ENCODE measurements at places on chromosomes 5 and 9.

GRCh38 chr9:109468927-109469326, 29.2 kb downstream of the PTPN3 start:
- DNase-seq: no peak

DNA sequence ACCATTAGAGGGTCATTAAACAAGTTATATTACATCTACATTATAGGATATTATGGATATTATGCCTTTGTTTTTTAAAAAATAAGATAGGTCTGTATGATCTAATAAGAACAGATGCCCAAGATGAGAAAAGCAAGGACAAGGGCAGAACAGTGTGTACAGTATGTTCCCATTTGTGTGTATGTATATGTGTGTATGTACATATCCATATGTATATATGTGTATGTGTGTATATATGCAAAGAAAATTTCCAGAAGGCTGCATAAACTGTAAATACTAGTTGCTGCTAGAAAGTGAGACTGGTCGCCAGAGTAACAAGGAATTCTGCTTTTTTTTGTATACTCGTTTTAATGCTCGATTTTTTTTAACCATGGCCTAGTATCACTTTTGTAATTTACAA, 58.1 kb upstream of the GLIS3 start:
- DNase-seq: no peak

GRCh38 chr5:157387683-157388093, 72.3 kb upstream of the NIPAL4 start:
- DNase-seq: no peak

DNA sequence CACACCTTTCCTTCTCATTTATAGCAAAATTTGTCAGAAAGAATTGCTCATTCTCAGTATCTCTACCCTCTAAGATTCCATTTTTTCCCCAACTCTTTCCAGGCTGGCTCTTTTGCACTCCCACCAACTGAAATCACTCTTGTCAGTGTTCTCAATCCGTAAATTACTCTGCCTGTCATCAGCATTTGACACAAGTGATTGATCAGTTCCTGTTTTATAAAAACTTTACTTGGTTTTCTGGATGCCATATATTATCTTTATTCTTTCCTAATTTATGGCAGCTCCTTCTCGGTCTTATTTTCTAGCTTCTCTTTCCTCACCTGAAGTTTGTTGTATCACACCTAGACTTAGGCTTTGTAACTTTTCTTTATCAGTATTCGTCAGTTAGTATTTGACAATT, 16.4 kb downstream of the DENND4C start:
- DNase-seq: no peak

- no peak for DNase-seq
Observed at GRCh38 chr9:123743737-123744136, 186.2 kb downstream of the DENND1A start.

- DNase-seq: no peak
Observed at GRCh38 chr5:19334278-19334677, 653.7 kb downstream of the CDH18 start.

GRCh38 chr9:112179816-112180215, 4.7 kb upstream of the SUSD1 start:
- DNase-seq: no peak

DNA sequence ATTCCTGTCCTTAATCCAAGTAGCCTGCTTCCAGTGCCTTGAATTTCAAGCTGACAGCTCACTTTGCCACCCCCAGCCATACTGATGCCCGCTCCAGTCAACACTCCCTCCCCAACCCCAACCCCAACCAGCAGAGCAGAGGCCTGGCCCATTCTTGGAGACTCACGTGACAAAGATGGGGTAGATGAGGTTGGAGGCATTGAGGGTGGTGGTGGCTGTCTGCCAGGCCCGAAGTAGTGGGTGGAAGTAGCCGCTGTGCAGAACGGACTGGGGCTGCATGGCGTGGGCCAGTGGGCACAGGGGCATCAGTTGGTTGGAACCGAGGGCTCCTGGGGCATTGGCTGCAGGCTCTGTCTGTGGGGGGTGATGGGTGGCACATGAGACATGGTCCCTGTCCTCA, 7.8 kb downstream of the ALAD start:
- DNase-seq: no peak

DNA sequence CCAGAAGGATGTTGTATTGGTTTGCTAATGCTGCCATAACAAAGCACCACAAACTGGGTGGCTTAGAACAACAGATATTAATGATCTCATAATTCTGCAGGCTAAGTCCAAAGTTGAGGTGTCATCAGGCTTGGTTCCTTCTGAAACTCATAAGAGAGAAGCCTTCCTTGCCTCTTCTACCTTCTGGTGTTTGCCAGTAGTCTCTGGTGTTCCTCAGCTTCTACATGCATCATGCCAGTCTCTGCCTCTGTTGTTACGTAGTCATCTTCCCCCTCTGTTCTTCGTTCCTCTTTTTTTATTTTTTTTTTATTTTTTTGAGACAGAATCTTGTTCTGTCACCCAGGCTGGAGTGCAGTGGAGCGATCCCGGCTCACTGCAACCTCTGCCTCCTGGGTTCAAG, 61.8 kb downstream of the LRRC70 start:
- no peak for DNase-seq

DNA sequence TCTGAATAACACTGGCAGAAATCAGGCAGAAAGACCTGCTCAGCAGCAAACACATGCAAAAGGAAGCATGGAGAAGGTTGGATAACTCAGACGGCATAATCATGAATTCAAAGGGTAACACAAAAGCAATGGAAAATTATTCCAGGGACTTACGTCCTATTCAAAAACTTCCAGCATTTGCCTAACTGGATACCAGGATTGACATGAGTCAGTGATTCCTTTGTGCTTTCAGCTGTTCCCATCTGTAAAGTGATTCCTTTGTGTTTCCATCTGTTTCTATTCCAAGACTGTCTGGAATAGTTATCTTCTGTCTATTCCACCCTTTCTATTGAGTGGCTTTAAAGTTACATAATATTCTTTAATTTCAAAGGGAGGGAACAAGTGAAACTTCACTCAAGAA, 1361.7 kb upstream of the CDH9 start:
- no peak for DNase-seq

GRCh38 chr5:177403102-177403791, 2.8 kb upstream of the PFN3 start:
- no peak for DNase-seq

GRCh38 chr5:145661737-145662485, 173.2 kb downstream of the PRELID2 start:
- DNase-seq: no peak

GRCh38 chr9:120387257-120388002, 192.5 kb downstream of the CDK5RAP2 start:
- DNase-seq: peak; percentile 81

- DNase-seq: no peak
Observed at GRCh38 chr9:94169968-94170367, 85.7 kb downstream of the PTPDC1 start.

GRCh38 chr5:178227929-178228328, 4.7 kb downstream of the PHYKPL start:
- DNase-seq: no peak

- no peak for DNase-seq
Observed at GRCh38 chr5:14357851-14358250, 214.7 kb downstream of the TRIO start.

GRCh38 chr9:91923145-91923544, 26.9 kb downstream of the ROR2 start:
- no peak for DNase-seq

DNA sequence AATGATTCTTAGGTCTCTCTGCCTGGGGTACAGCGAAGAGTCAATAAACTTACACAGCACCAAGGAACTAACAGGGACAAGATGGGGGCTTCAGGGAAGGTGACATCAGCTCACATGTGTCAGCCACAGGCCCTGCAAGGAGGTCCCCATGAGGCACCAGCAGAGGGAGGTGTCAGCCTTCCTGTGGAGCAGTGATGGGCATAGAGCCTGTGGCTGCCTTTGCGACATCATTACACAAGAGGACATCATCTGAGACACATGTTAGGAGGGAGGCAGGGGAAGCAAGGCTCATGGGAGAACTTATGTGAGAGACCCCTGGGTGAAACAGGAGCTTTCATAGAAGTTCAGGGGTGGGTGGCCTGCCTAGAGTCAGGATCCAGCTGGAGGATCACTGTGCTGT, 389.6 kb downstream of the SEMA5A start:
- DNase-seq: no peak

DNA sequence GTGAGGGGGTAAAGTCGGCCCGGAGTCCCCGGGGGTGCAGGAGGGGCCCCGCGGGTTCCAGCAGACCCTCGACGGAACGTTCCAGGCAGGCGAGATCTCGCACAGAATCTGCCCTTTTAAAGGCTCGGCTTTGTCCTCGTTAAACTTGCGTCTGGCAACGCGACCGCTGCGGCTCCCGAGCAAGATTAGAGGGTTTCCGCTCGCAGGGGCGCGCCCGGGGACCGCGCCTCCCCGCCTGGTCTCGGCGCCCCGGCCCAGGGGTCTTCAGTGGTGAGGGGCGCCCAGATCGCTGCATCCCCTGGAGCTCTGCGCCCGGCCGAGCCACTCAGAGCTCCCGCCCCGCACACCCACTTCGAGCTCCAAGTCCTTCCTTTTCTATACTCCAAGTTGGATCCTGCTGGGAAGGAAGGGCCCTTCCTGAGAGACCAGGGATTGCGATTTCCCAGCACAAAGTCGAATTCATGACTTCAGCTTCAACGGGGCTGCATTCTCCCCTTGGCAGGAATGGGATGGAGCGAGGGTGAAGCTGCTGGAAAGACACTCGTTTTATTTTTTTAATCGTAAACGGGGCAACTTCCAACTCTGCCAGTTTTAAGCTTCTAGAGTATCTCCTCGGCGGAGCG, 11.3 kb downstream of the PROP1 start:
- no peak for DNase-seq

DNA sequence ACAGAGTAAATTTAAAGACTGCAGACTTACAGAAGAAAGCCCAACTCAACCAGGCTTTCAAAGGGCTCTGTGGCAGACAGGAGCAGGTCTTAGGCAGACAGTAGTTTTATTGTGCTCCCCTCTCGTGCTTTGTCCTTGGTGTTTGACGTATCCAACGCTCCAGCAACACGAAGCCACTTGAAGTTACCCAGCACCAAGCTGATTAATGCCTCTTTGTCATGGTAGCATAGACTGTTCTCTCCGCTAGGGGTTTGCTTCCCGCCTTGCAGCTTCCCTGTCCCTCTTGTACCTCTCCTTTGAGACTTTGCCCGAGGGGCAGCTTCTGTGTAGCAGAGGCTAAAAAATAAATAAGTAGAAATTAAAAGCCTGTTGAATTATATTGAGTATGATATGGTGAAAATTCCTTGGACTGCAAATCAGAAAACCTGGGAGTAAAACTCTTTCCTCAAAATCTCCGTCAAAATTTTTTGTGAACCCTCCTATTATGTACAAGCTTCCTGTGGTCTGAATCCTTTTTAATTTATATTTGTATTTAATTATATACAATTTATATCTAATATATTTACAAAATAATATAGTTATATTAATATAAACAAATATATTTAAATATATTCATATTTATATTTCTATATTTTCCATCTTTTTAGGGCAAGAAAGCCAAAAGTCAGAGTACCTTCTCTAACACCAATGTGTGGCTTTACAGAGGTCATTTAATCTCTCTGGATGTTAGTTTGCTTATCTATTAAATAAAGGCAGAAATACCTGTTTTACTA, 405.4 kb downstream of the DMAC1 start:
- DNase-seq: no peak

GRCh38 chr5:95786821-95787418, 35.6 kb downstream of the GLRX start:
- DNase-seq: no peak

GRCh38 chr5:76325326-76325725, 77.8 kb upstream of the IQGAP2 start:
- DNase-seq: no peak

DNA sequence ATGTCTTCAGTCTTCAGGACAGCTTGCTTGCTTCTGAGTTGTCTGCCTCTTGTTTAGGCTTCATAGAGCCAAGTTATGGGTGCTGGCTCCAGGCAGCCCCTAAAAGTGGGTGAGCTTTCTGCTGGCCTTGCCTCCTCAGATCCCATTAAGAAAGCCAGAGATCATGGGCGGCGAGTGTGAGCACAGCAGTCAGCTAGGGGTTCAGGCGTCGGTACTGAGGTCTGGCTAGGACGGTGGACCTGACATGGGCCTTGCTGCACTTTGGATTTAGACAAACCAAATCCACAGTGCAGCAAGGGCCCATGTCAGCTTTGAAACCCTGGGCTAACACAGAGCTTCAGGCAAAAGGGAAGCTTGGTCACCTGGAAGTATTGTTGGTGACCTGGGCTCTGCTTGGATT, 17.6 kb downstream of the PSAT1 start:
- DNase-seq: no peak

All from NCI-H2029 treated with DMSO at 0.1 percent for 48 hours (cell line).